ENCODE measurements at places on chromosomes 5 and 9.

DNA sequence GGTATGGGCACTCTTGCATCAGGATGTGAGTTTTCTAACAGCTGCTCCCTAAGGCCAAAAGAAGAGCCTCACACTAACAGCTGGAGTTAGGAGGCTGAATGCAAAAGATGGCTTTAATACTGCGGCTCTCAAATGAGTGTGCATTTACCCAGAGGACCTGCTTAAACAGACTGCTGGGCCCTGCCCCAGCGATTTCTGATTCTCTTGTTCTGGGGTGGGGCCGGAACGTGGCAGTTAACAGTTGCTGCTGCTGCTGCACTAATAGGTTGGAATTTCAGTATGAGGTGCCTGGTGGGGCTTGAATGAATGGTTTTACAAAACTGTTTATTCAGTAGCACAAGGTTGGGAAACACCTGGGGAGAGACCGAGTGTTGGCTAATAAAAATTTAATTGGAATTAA lies 26.1 kb downstream of the HMGCR start:
- DNase-seq: no peak

- no peak for DNase-seq
Observed at GRCh38 chr9:102038006-102038405, 299.6 kb upstream of the GRIN3A start.

DNA sequence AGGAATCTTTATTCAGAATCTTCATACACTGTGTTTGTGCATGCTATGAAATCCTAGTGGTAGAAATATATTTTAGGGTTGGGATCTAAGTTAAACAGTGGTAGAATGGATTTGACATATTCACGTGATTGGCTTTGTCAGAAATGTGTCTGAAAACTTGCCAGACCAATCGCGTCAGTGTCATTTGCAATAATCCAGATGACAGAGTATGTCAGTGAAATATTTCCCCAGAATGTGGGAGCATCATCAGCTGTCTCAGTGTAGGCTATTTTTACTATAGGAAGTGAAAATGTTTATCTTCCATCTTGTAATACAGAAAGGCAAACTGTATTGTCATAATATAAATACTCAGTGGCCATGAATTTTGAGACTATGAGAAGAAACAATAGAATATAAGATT lies 220.6 kb upstream of the EDIL3 start:
- DNase-seq: no peak

DNA sequence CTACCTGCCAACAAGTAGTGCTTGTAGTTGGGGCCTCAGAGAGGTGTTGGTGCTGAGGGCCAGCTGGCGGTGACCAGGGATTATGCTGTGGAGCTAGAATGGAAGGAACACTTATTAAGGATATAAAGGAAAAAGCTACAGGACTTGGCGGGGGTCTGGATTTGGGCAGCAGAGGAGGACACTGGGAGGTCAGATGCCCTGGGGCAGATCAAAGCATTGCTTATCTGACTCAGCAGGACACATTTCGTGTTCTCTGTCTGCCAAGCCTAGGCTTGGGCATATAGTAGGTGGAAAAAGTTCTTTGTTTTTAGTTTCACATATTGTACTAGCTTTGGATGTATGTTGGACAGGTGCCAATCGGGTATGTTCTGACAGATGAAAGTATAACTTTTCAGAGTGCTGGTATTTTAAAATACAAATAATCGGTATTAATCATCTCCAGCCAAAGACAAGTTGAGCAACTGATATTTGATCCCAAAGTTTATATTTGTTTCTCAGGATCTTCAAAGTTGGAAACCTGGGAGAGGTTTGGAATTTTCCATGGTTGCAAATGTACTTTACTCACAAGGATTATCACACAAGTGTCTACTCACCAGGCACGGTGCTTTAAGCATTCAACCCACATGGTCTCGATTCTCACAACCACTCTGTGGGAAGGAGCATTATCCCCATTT lies 69.4 kb downstream of the IQGAP2 start:
- no peak for DNase-seq

- DNase-seq: no peak
Observed at GRCh38 chr9:77953590-77953989, 78.0 kb downstream of the GNAQ start.

- DNase-seq: peak; percentile 42
Observed at GRCh38 chr5:71905834-71906711, 187.0 kb downstream of the CARTPT start.

GRCh38 chr5:77463905-77464304 lies 28.2 kb downstream of the WDR41 start:
- DNase-seq: no peak

GRCh38 chr5:116766470-116766947 lies 191.9 kb upstream of the SEMA6A start:
- peak; percentile 41 for DNase-seq

GRCh38 chr9:36739373-36740116 lies 166.8 kb downstream of the MELK start:
- no peak for DNase-seq

Data from umbilical cord (tissue), 2 donors.